ENCODE measurements at places on chromosomes 3 and 15.

- DNase-seq: no peak
Measured at GRCh38 chr3:177201700-177202397, 4.6 kb upstream of the TBL1XR1 start.

- DNase-seq: no peak
Measured at GRCh38 chr3:189446959-189447560, 184.1 kb upstream of the TP63 start.

GRCh38 chr3:182414586-182414985 is 378.7 kb upstream of the ATP11B start:
- no peak for DNase-seq

- DNase-seq: no peak
Measured at GRCh38 chr3:36964817-36965216, 20.0 kb upstream of the TRANK1 start.

- DNase-seq: no peak
Measured at GRCh38 chr3:9345041-9345440, 17.8 kb upstream of the THUMPD3 start.

All from HFFc6 (cell line).